ENCODE measurements at places on chromosomes 7 and 10.

DNA sequence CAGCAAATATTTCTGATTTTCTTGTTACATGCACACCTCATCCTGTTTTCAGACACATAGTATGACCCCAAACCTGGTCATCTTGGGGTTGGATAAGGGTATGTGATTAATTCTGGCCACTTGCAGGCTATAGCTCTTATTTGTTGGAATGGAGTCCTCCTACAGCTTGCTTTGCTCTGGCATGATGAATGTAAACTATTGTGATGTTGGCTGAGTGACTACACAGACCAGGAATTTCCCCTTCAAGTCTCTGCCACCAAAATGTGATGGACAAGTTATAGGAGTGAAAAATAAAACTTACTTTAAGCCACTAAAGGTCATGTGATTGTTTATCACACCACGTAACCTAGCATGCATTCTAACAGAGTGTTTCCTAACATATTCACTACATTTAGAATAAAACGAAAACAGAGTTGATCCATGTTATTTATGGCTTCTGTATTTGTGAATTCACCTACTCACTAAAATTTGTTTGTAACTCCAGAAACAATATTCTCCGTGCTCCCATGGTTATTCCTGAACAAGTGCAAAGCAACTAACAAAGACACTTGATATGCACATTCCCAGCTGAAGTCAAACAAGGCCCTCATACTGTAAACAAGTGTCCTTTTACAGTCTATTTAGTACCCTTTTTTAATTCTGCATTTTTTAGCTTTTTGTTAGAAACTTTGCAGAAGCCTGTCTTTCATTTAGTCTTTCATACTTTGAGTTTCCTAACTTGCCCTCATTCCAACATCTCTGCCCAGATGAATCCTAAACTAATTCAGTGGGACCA is 599.2 kb upstream of the PCDH15 start:
- no peak for DNase-seq

DNA sequence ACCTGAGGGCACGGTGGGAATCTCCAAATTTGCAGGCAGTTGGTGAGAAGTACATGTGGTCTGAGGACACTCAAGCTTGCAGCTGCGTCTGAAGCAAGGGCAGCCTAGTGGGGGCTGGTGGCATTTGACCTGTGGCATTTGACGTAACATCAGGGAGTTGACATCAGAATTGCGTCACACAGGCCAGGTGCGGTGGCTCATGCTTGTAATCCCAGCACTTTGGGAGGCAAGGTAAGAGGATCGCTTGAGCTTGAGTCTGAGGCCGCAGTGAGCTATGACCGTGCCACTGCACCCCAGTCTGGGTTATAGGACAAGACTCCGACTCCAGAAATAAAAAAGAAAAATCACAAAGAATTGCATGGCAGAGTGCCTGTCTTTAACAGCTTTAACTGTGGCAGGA is 25.6 kb upstream of the RBAK start:
- no peak for DNase-seq

DNA sequence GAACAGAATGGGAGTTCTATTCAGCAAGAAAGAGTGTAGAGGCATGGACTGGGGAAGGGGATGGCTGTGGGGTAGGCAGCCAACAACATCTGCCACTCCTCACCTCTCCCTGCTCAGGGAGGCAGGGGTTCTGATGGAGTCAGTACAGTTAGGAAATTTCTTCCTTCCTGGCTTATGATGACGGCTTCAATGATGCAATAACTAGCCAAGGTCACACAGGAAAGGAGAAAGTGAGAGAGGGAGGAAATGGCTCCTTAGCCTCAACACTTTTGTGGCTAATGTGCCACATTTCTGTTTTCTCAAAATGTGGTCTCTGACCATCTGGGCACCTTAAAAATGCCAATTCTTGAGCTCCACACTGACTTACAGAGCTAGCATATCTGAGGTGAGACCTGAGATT is 79.3 kb upstream of the PDZD8 start:
- no peak for DNase-seq

GRCh38 chr10:78247821-78248220 is 214.2 kb downstream of the RPS24 start:
- DNase-seq, result no peak

DNA sequence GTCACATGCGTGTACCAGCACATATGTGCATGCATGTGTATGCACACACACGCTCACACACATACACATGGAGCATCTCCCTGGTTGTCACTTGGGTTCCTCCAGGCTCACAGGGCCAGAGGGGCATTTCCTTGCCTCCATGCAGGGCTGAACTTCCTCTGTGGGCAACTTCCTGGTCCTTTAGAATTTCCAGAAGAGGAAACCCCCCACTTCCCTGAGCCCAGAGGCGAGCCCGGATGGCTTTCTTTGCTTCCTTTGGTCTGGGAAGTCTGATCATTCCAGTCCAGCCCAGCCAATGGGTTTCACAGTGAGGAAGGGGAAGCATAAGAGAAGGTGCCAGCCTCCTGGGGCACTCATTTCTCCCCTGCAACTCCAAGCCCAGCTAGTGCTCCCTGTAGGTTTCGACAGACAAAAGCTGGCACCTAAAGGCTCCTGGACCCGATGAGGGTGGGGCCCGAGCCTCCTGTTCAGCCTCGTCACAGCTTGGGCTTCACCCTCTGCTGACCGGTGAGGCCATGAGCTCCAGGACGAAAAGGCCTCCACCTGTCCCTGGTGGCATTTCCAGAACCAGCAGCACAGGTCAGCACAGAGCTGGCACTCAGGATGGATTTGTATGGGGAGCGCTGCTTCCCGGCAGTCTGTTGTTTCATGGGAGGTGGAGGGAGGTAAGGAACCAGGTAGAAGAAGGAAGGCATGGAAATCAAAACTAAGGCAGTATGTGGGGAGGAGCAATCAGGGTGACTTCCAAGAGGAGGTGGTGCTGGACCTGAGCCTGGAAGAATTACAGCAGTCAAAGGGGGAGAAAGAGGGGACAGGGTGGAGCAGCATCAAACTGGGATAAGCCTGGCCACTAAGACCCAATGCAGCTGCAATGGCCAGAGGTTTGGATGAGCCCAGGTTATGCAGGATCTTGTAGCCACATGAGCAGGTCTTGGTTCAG is 23.7 kb downstream of the BTBD16 start:
- DNase-seq, result no peak

DNA sequence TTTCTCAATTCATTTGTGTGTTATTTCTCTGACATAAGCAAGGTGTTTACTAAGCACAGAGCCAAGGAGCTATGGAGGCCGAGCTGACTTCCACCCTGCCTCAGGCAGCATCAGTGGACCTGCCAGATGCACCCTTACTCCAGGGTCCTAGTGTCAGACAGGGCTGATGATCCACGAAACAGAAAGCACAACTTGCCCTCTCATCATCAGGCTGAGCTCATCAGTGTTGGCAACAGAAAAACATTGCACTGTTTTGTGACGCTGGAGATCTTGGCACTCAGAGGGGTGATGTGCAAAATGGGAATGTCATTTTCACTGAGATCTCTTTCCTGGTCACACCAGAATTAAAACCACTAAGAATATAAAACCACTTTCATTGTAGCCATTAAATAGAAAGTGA is 201.8 kb downstream of the GLI3 start:
- DNase-seq, result no peak

GRCh38 chr7:66682350-66683093 is 53.8 kb downstream of the KCTD7 start:
- peak; percentile 12 for DNase-seq
